CD4-positive, alpha-beta T cell treated with Interleukin-21 for 1 hour (primary cell): ENCODE measurements at places on chromosomes 11 and 22.

DNA sequence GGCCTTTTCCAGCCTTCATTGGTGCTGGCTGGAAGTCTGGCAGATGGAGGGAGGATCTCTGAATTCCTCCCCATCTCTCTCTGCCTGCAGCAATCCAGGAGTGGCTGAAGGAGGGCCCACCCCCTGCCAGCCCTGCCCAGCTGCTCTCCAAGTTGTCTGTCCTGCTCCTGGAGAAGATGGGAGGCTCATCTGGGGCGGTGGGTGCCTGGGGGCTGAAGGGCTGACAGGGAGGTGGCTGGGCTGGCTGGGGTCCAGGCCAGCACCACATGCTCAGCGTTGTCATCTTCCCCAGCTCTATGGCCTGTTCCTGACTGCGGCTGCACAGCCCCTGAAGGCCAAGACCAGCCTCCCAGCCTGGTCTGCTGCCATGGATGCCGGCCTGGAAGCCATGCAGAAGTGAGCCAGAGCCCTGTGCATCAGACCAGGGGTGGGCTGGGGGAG is 12.2 kb downstream of the TKFC start:
- DNase-seq, result no peak

GRCh38 chr11:69035150-69035945 is 13.4 kb upstream of the TPCN2 start:
- no peak for DNase-seq

GRCh38 chr11:19344661-19345518 is 104.1 kb upstream of the E2F8 start:
- DNase-seq, result no peak

DNA sequence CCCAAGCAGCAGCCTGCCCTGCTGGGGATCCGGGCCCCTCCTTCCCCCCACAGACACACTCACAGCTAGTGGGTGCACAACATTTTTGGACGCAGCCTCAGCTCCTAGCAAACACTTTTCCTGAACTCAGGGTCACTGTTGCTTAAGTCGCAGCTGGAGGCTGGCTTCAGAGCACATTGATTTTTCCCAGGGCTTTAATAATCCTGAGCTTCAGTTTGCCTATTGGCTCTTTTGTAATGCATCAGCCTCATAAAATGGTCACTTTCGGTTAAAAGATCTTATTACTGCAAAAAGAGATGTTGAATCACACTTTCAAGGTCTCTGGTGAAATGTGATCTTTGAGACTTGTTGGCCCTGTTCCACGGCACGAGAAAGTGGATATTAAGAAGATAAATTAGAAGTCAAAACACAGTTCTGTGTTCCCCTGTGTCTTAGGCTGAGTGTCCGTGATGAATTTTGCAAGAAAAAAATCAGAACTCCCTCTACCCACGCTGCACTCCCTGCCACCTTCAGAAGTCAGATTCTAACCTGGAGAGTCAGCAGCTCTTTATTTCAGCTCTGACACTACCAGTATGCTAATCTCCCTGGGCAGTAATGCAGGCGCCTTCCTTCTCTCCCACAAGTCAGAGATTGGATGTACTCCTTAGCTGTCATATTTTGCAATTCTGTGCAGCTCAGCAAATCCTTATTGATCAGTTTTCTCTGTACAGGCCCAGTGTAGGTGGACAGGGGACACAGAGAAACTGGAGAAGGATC is 158.2 kb upstream of the E2F8 start:
- no peak for DNase-seq
